ENCODE measurements at places on chromosomes 16 and 17.

DNA sequence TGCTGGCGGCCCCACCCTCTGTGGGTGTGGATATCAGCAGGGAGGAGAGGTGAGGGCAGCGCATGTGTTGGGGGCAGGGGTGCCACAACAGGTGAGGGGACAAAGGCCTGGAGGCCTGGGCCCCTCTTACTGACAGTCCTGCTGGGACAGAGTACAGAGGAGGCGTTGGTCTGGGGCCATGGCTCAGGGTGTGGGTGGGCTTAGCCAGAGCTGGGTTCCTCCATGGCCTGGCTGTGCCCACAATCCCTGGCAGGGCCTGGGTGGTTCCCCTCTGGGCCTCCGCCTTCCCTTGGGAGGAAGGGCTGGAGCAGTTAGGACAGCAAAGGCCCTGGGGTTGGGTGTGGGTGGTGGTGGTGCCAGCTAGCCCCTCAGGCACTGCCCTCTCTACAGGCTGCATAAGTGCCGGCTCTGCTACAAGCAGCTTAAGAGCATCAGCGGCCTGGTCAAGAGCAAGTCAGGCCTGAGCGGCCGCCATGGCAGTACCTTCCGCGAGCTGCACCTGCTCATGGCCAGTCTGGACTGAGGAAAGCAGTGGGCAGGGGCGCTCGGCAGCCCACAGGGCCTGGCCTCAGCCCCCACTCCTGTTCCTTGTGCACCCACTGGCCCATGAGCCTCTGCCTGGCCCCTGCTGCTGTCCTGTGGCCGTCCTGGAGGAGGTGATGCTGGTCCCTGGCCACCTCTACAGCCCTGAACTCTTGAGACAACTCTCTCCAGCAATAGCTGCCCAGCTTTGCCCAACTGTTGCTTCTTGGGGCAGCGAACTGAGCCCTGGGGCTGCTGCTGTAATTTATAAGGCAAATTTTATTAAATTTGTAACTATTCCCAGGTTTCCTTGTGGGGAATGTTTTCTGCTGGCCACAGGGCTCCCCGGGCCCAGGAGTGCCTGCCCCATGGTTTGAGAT is 21.1 kb downstream of the KATNB1 start:
- H3K4me3 ChIP-seq: no peak overlapping the region
- H3K27ac ChIP-seq: no peak overlapping the region
- H3K36me3 ChIP-seq: peaks cover 15% of the 10 kb centered on the region
- no peaks in the 10 kb centered on the region for H3K4me1 ChIP-seq
- no peak for DNase-seq
- H3K27me3 ChIP-seq: no peaks in the 10 kb centered on the region

DNA sequence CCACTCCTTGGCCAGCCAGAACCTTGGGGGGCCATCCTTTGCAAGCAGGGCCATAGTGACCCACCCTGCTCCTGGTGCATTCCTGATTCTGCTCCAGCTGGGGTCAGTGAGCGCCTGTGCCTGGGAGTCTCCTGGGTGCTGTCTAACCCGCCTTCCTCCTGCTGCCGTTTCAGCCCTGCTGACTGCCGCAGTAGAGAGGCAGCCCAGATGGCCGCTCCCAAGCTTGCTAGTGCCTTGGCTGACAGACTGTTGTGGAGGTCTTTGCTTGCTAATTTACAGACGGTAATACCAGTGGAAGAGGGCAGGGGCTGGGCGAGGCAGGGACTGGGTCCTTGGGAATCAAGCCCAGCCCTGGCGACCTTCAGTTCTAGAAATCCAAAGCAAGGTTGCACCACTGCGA is 99.6 kb downstream of the SOCS1 start:
- H3K4me3 ChIP-seq: no peak overlapping the region
- H3K4me1 ChIP-seq: peaks cover 50% of the 10 kb centered on the region
- DNase-seq: no peak
- H3K36me3 ChIP-seq: peaks cover 66% of the 10 kb centered on the region
- no peak overlapping the region for H3K27ac ChIP-seq

DNA sequence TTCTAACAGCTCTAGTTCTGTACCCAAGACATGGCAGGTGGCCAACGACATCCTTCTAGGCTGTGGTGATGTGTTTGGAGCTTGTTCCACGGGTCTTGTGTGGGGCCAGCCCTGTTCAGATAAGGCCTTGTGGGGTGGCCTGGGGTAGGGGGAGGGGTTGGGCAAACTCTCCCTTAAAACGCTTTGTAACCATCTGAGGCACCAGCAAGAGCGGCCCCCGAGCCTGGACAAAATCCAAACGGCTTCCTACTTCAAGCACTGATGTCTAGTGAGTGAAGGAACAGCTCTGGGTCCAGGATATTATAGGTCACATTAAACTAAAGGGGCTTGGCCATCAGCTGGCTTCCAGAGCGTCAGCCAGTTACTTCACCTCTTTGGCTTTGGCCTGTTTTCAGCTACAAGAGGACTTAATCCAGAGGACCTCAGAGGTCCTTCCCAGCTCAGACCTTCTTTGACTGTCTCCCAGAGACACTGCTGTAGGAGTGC is 11.9 kb downstream of the SERPINF1 start:
- no peaks in the 10 kb centered on the region for H3K27me3 ChIP-seq
- no peak overlapping the region for H3K4me3 ChIP-seq
- DNase-seq: no peak

GRCh38 chr16:68166264-68166663 is 69.7 kb downstream of the ESRP2 start:
- no peak for DNase-seq
- H3K4me3 ChIP-seq: no peak overlapping the region
- H3K4me1 ChIP-seq: no peaks in the 10 kb centered on the region
- no peaks in the 10 kb centered on the region for H3K27me3 ChIP-seq

GRCh38 chr17:69779378-69780214 is 295.4 kb upstream of the KCNJ16 start:
- no peak overlapping the region for H3K27ac ChIP-seq
- no peaks in the 10 kb centered on the region for H3K36me3 ChIP-seq
- no peaks in the 10 kb centered on the region for H3K27me3 ChIP-seq
- H3K4me3 ChIP-seq: no peak overlapping the region

- H3K4me3 ChIP-seq: no peak overlapping the region
- DNase-seq: no peak
- no peaks in the 10 kb centered on the region for H3K27me3 ChIP-seq
- H3K36me3 ChIP-seq: no peaks in the 10 kb centered on the region
- no peak overlapping the region for H3K27ac ChIP-seq
- H3K4me1 ChIP-seq: no peaks in the 10 kb centered on the region
These were observed 29.4 kb downstream of the RPH3AL start for GRCh38 chr17:323181-323580.

DNA sequence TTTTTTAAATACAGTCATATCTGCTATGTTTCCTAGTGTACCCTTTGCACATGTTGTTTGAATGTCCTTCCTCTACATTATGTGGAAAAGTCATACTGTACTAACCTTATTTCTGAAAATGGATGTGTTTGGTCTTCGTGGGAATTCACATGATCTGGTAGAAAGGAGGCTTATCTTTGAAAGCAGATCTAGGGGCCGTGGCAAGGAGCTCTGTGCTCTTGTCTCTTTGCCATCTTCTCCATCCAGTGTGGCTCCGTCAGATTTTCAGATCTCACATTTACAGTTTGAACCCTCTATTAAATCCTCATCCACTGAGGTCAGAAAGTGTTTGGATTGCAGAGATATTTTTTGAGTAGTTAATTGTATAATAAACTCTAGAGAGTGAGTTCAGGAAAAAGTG is 32.9 kb downstream of the MAP2K4 start:
- no peak overlapping the region for H3K27ac ChIP-seq
- H3K4me3 ChIP-seq: peak overlapping the region; percentile 32
- H3K4me1 ChIP-seq: peaks cover 24% of the 10 kb centered on the region
- peaks cover 7% of the 10 kb centered on the region for H3K36me3 ChIP-seq

- peaks cover 6% of the 10 kb centered on the region for H3K36me3 ChIP-seq
- peaks cover 24% of the 10 kb centered on the region for H3K27me3 ChIP-seq
- no peak for DNase-seq
- peaks cover 23% of the 10 kb centered on the region for H3K4me1 ChIP-seq
- no peak overlapping the region for H3K4me3 ChIP-seq
- no peak overlapping the region for H3K27ac ChIP-seq
These were observed 3.5 kb downstream of the PIPOX start for GRCh38 chr17:29046473-29046839.

- peaks cover 14% of the 10 kb centered on the region for H3K36me3 ChIP-seq
- peaks cover 84% of the 10 kb centered on the region for H3K4me1 ChIP-seq
- H3K27me3 ChIP-seq: no peaks in the 10 kb centered on the region
- peak overlapping the region; percentile 87 for H3K27ac ChIP-seq
- DNase-seq: no peak
- H3K4me3 ChIP-seq: no peak overlapping the region
These were observed 1.3 kb upstream of the TNFRSF17 start for GRCh38 chr16:11963706-11964105.
